ENCODE measurements at places on chromosomes 3 and 15. TPM values are rescaled to one million over a fixed set of nuclear protein-coding genes. Genes with fewer than 3 reads are reported as not detected.

The CD200R1 gene
- 14.2 TPM for total RNA-seq

The PRSS50 gene
- total RNA-seq = not detected

The CLDN11 gene
- 1.7 TPM for total RNA-seq

The RBM15B gene
- total RNA-seq = 14.7 TPM

The SLC28A2 gene
- total RNA-seq = not detected

The KNG1 gene
- total RNA-seq = 1.4 TPM

The PDIA5 gene
- 40.4 TPM for total RNA-seq

The HTR3E gene
- total RNA-seq = 0.72 TPM

The ANKUB1 gene
- total RNA-seq = 40.9 TPM

The MORC1 gene
- total RNA-seq = 2.4 TPM

The ATG3 gene
- 41.9 TPM for total RNA-seq

The EEFSEC gene
- 9.6 TPM for total RNA-seq

The CACNA2D3 gene
- 6.3 TPM for total RNA-seq

The ALDH1A2 gene
- total RNA-seq = 8.4 TPM

The ADPGK gene
- 56.3 TPM for total RNA-seq

The LRRC31 gene
- total RNA-seq = not detected

GRCh38 chr15:66940368-66940767 is 125.0 kb upstream of the SMAD3 start:
- DNase-seq = no peak

DNA sequence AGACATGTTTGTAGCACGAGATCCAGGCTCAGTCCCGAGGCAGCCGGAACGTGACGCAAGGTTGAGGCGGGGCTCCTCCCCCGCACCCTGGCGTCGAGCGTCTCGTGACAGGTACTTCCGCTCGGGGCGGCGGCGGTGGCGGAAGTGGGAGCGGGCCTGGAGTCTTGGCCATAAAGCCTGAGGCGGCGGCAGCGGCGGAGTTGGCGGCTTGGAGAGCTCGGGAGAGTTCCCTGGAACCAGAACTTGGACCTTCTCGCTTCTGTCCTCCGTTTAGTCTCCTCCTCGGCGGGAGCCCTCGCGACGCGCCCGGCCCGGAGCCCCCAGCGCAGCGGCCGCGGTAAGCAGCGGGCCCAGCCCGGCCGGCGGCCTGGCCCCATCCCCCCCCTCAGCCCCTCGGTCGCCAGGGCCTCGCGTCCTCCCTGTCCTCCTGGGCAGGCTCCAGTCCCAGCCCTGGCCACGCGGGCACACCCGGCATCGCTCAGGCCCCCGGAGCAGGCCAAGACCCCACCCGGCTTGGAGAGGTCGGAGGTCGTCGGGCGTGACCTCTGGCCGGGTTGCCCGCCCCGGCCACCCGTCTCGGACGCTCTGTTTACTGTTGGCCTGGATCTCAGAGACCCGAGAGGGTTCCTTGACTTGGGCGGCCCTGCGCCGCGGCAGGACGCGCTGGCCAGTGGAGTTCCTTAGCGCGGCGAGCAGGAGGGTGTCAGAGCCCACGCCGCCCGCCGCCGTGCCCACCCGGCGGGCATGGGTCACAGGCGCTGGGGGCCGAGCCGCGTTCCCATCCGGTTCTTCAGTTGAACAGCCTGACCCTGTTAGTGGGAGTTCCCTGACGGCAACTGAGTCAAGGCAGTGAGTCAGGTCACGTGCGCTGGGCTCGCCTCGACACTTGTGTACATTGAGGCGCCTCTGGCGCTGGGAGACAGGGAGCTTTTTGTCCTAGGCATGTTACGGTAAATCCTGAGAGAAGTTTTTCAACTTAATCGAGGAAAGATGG is at the start of gene RAB7A:
TSS of gene RAB7A (plus strand) at position 161 of the 994 bp plus-strand sequence. CDS start 69,185 bp downstream, outside the sequence.
- DNase-seq = peak; percentile 99

- DNase-seq = no peak
Observed at GRCh38 chr15:41897363-41897799, 3.5 kb upstream of the SPTBN5 start.

DNA sequence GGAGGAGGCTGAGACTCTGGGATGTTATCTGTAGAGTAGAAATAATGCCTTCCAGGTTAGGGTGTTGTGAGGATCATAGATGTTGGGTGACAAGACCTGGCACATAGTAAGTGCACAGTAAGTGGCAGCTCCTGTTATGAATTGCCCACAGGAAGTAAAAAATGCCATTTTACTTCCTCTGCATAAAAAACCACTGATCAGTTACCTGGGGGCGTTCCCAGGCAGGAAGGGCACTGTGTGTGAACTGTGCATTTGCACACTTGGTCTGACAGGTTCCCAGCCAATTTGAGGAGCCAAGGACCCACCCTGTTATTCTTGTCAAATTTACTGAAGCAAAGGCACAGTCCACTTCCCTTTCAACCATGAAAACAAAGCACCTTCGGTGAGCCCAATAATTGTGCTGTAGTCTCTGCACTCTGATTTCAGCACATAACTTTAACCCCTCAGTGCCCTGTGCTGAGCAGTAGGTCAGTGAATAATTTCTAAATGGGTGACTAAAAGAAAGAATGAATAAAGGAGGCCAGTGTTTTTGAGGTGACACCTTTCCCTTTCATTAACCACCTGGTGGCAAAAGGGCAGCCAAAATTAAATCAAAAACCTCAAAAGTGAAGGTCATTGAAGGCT is 85.8 kb upstream of the ARHGEF3 start:
- DNase-seq = no peak

DNA sequence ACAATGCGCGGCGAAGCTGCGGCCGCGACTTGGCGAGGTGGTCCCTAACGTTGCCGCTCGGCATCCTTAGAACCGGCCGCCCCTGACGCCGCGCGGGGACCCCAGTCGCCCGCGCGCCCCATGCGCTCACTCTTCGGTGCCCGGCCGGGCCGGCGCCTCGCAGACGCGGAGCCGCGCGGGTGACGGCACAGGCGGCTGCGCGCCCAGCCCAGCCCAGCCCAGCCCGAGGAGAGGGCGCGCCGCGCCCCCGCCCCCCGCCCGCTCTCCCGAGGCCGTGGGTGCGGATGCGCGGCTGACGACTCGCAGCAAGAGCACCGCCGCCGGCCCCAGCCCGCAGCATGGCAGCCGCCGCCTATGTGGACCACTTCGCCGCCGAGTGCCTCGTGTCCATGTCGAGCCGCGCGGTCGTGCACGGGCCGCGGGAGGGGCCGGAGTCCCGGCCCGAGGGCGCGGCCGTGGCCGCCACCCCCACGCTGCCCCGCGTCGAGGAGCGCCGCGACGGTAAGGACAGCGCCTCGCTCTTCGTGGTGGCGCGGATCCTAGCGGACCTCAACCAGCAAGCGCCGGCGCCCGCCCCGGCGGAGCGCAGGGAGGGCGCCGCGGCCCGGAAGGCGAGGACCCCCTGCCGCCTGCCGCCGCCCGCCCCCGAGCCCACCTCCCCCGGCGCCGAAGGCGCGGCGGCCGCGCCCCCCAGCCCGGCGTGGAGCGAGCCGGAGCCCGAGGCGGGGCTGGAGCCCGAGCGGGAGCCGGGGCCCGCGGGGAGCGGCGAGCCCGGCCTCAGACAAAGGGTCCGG is 437 bp downstream of the KLF13 start:
- DNase-seq = no peak

DNA sequence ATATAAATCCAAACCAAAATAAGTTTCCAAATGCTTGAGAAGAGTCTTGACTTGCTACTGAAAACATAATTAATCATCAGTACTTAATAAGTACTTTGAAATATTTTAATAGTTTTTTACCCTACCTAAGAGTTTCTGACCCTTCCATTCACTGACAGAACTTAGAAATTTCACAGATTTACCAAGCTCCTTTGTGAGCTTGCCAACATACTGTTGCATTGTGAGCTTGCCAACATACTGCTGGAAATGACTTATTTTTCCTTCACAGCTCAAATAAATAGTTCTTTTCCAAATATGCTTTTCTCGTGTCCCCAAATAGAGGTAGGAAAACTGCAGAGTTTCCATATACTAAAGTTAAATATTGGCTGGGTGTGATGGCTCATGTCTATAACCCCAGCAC is 9.6 kb upstream of the AADAC start:
- DNase-seq = peak; percentile 23

DNA sequence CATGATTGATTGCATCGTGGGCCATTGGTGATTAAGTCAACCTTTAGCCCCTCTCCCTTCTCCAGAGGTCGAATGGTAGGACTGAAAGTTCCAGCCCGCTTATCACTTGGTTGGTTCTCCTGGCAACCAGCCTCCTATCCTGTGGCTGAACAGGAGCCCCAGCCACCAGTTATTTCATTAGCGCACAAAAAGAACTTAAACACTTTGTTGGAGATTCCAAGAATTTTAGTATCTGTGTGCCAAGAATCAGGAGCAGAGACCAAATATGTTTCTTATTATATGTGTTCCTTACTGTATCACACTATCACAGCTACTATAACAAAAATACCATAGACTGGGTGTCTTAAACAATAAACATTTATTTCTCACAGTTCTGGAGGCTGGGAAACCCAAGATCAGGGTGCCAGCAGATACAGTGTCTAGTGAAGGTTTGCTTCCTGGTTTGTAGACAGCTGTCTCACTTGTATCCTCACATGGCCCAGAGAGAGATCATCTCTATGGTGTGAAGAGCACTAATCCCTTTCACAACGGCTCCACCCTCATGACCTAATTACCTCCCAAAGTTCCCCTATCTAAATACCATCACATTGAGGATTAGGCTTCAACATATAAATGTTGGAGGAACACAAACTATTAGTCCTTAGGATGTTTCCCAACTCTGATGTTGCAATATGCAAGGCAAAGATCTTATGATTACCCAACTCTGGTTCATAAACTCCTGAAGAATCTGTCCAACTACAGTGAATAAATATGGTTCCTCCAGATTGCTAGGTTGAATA is 30.5 kb upstream of the APH1B start:
- peak; percentile 49 for DNase-seq

GRCh38 chr3:46607603-46608028 is 4.7 kb upstream of the FAM240A start:
- DNase-seq = no peak

GRCh38 chr15:70198441-70199123 is 100.9 kb upstream of the TLE3 start:
- no peak for DNase-seq

DNA sequence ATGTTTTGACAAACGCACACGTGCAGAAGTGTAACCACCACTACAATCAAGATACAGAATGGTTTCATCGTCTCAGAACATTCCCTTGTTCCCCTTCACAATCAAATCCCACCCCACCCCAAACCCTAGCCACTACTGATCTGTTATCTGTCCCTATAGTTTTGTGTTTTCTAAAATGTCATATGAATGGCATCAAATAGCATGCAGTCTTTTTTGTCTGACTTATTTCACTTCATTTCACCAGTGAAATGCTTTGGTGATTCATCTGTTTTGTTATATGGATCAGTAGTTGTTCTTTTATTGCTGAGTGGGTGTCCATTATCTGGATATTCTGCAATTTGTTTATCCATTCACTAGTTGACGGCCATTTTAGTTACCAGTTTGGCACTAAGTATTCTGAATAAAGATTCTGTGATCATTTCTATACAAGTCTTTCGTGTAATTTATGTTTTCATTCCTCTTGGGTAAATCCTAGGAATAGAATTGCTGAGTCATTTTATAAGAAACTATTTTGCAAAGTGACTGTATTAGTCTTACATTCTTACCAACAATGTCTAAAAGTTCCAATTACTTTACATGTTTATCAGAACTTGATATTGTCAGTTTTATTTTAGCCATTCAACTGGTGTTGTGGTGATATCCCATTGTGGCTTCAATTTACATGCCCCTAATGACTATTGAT is 232.8 kb downstream of the CLSTN2 start:
- DNase-seq = no peak

- no peak for DNase-seq
Observed at GRCh38 chr3:126256251-126256650, 75.9 kb upstream of the ALDH1L1 start.

- DNase-seq = no peak
Observed at GRCh38 chr15:98131924-98132323, 171.4 kb downstream of the ARRDC4 start.

DNA sequence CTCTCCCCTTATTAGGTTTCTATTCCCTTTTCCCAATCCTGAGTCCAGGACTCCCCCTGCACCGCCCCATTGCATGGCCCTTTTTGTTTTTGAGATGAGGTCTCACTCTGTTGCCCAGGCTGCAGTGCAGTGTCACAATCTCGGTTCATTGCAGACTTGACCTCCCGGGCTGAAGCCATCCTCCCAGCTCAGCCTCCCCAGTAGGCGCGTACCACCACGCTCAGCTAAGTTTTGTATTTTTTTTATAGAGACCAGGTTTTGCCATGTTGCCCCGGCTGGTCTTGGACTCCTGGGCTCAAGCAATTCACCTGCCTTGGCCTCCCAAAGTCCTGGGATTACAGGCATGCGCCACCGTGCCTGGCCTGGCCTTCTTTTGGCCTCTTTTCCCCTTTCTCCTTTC is 29.3 kb downstream of the PDIA5 start:
- DNase-seq = no peak

GRCh38 chr3:113436809-113437208 is 4.5 kb downstream of the CFAP44 start:
- DNase-seq = no peak

DNA sequence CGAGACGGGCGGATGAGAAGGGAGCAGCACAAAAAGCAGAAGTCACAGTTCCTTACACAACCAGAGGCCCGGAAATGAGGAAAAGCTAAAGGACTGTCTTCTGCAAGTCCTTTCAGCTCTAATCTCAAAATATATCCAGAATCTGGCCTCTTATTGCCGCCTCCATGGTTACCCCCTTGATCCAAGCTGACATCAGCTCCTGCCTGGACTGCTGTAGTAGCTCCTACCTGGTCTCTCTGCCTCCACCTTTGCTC is 324.0 kb upstream of the ROPN1 start:
- DNase-seq = no peak

- DNase-seq = peak; percentile 32
Observed at GRCh38 chr3:112605285-112605684, 35.7 kb downstream of the CCDC80 start.

DNA sequence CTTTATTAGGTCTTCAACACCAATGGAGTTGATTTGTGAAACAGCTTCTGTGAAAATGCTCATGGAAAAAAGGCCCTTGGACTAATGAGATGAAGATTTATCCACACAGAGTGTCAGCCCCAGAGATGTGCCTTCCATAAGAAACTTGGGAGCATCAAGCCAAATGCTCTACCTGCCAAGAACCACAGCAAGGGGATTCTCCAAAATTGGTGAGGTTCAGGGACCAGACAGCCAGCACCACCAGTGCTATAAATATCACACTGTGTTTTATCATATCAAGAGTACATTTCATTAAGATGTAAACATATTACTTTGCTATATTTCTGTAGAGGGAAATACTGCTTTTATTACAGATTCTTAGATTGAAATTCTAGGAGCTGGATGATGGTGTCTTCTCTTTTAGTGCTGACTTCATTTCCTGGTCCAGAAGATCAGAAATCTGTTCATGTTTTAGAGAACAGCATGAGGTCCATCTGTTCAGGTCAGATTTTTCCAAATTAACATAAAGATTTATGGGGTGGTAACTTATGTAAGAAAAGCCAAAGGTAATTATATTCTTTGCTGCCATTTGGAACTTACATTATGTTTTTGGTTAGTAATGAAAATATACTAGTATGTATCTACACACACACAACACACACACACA is 17.7 kb downstream of the SLC35G2 start:
- DNase-seq = no peak

- DNase-seq = no peak
Observed at GRCh38 chr15:98700519-98700918, 52.2 kb downstream of the IGF1R start.

- peak; percentile 46 for DNase-seq
Observed at GRCh38 chr3:78610462-78611125, 1157.2 kb downstream of the ROBO1 start.

- DNase-seq = peak; percentile 22
Observed at GRCh38 chr3:31137718-31138465, 243.4 kb upstream of the GADL1 start.

GRCh38 chr3:133709139-133709750 is 36.9 kb upstream of the TF start:
- no peak for DNase-seq
